Hypothalamus (tissue), 51 donors: ENCODE measurements at places on chromosomes 12 and 14.

DNA sequence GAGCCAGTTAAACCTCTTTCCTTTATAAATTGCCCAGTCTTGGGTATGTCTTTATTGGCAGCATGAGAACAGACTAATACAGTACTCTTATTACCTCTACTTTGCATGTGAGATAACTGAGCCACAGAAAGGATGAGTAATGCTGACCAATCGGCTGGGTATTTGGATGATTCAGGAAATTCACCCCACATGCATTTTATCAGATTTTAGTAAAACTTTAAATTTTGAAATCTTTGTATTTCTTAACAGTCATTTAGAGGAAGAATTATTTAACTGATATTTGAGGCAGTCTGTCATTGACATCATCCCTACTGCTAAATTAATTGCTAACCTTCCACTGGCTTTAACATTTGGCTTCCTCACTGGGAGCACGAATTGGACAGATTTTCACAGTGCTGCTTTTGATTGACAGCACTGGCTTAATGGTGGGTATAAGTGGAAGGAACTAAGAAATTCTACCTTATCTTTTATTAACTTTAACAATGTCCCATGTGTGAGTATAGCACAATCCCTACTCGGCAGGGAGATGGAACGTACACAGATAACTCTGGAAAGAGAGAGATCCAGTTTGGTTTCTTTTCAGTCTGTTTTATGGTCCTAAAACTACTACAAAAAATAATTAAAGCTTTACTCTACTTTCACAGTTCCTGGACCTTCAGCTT lies 261.0 kb downstream of the DACT1 start:
- DNase-seq = no peak

DNA sequence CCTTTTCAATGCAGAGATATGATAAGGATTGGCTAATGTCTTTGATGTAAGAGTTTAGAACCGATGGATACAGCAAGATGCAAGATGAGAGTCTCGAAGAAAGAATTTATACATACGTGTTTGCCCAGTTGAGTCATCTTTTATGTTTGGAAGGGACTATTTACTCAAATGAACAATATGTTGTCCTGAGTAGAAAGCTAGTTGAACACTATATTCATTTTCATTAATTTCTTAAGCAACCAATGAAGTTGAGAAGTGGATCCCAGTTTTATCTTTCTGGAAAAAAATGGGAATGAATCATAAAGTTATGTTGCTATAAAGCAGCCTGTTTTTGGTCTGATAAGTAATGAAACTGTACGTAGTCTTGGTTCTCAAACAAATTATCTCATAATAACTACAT lies 1431.7 kb upstream of the FLRT2 start:
- DNase-seq = no peak

- DNase-seq = no peak
These were observed 40.3 kb upstream of the RCOR1 start for GRCh38 chr14:102551995-102552705.

DNA sequence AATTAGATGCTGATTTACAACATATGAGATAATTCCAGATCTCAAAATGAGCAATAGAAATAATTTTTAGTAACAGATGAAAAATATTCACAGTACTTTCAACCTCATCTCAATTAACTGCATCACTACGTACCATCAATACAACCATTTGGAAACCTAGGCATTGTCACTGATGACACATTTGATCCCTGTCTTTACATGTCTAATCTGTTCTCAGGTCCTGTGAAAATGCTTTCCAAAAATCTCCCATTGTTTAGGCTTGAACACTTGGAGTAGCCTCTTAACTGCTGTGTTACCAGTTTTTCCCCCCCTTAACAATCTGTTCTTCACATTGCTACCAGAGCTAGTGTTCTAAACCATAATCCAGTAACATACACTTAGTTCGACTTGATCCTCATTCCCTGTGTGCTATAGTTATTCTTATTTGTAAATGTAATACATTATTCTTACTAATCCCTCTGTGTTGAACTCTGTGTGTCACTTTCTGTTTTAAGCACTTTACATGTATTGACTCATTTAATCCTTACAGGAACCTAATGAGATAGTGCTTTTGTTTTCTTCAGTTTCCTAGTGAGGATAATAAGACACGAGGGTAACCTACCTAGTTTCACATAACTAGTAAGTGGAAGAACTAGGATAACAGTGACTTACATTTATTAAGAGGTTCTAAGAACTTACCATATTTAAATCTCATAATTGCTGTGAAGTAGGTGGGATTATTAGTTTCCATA lies 41.7 kb downstream of the LARP4 start:
- DNase-seq = no peak

DNA sequence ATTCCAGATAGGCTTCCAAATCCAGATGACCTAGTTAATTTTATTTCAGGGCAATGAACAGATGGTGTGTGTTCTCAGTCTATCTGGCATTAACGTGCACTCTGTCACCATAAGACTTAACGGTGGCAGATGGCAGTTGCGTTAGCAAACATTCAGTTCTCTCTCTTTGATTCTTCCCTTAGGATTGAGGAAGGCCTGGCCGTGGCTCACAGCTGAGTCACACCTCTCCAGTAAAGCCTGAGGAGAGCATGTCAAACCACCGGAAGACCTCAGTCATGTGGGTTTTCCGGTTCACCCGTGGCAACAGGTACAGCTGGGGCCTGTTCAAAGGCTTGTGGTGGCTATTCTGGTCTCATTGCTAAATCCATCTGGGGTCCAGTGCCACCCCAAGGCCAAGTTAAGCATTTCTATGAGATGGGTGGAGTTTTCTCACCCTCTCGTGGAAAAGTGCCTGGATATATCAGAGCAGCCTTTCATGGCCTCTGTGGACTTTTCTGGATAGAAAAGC lies 545.1 kb upstream of the ATP2B1 start:
- DNase-seq = no peak

- DNase-seq = no peak
These were observed 12.9 kb downstream of the ST8SIA1 start for GRCh38 chr12:22321638-22322037.

GRCh38 chr12:27261866-27262265 lies 17.8 kb downstream of the STK38L start:
- no peak for DNase-seq
